Right hindlimb (tissue), 1 donor: ENCODE measurements at places on chromosomes 3 and 15.

GRCh38 chr3:34276342-34276741, 477.9 kb downstream of the PDCD6IP start:
- no peak for DNase-seq

DNA sequence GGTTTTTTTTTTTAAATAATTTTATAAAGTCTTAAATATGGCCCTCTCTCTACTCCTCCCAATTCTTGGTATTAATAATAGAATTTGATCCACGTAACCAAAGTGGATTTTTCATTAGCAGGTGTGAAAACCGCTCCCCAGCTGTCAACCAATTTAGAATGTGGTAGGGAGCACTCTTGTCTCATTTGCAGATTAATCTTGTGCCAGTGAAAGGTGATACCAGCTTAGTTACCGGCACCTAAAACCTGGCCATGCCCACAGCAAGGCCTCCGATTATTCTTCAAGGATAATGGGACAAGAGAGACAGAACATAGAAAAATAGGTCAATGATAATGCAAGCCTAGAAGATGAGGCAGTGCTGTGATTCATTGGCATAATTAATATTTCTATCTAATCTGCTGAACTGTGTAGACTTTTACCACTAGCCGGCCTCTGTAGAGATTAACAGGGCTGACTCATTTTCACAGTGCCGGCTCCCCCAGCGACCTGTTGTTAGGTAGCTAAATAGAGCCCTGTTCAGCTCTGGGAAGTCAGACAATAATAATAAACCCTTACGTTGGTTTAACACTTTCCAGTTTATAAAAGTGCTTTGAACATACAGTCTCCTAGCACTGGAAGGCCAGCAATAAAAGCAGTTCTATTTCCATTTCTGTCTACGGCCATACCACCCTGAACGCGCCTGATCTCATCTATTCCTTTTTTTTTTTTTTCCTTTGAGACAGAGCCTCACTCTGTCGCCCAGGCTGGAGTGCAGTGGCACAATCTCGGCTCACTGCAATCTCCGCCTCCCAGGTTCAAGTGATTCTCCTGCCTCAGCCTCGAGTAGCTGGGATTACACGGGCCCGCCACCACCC, 102.9 kb downstream of the SHQ1 start:
- no peak for DNase-seq

DNA sequence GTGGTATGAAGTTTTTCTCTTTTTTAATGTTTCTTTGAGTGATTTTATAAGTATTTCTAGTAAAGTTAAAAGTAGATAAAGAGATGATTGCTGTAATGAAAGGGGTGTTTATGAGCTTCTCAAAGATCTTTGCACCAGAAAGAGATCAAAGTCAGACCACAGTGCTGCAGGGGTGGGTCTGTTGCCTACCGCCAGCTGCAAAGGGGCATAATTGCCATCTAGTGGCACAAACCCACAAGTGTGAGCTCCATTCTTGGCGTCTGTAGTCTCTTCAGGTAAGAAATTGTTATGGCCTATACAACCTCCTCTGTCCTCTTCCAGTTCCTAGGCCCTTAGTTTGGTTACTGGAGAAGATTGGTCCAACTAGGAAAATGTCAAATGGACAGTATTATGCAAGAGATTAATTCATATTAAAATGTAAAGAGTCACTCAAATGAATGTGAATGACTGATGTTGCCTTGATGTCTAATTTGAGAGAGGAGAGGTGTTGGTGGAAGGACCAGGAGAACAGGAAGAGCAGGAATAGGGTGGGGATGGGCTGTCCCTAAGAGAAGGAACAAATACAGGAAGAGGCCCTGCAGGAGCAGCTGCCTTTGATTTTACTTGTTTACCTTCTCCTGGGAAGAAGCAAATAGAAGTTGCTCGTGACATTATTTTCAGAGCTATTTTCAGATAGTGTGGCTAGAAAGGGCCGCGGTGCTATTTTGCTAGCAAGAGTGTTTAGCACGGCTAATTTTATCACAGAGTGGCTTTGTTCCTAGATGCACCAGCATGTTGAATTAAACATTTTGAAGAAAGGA, 53.0 kb upstream of the GSK3B start:
- no peak for DNase-seq

- no peak for DNase-seq
Measured at GRCh38 chr3:56952846-56953245, 107.6 kb upstream of the SPATA12 start.

DNA sequence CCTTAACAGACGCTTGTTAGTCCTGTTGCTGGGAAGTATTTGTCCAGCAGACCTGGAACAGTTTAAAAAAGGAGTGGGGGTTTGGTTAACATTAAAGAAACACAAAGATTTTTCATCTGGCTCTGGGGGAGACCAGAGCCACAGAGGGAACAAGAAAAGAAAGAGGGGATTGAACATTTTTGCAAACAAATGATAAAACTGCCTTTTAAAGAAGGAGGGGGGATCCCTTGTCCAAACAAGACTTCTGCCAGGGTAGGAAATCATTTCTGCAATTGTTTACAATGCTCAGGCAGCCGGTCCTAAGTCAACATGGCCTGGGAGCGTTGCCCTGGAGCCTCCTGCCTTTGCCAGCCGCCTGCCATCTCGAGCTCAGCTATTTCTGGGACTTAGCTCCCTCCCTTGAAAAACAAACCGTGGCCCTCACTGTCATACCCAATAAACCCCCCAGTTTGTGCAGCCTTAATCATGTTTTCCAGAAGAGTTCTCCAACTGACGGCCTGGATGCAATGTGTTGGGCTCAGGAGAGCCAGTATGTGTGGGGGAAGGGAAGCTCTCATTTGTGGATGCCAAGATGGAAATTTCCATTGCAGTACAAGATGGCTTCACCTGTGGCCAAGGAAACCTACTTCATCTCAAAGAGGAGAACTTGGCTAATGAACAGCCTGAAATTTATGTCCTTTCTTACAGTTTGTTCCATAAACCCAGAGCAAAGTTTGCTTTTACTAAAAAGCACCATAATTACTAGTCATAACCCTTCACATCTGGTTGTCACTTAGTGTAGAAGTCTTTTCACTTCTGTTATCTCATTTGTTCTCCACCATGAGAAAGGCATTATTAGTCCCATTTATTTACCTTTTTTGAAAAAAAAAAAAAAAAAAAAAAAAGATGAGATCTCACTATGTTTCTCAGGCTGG, 75.9 kb upstream of the RNU6-1 start:
- peak; percentile 82 for DNase-seq
